ENCODE measurements at places on chromosomes 4 and X.
A peak's percentile ranks its signal among the peaks of the same experiment; 100 is the strongest.

DNA sequence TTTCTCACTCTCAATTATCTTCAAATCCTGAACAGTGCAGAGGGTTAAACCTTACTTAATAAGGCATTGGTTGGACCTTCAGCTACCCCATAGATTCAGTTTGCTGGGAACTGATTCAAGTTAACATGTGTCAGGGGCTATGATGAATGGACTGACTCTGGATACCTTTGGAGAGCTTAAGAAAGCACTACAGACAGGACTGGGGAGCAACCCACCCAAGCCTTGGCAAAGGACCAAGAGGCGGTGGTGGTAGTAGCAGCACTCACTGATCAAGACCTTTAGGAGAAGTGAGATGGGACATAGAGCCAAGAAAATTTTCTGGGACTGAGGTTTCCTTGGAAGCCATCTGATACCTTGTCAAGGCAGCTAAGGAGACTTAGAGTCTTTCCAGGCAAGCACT is 43.0 kb upstream of the TAPT1 start:
- DNase-seq = no peak

DNA sequence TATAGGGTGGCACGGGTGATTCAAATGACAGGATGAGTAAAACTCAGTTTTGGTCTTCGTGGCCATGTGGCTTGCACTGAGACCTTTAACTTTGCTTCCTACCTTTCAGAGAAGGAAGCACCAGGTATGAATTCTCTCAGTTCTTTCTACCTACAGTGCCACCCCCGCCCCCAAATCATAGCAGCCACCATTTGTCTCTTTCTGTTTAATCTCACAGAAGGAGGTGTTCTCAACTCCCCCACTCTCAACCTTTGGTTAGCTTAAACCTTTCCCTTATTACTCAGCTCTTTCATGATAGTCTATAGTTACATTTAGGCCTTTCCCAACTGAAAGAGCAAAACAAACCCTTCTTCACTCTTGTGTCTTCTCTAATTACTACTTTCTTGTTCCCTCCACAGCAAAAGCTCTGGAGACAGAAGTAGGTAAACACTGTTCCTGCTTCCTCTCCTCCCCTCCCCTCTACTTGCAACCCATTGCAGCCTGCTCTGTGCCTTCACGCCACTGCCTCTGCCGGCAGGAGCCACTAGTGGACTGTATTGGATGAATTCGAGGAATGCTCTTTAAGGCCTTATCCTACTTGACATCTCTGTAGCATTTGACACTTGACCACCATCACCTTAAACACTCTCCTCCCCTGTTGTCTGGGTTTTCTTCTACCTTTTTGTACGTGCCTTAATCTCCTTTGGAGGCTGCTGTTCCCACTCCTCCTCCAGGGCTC is 123.7 kb downstream of the AFF1 start:
- DNase-seq = no peak

GRCh38 chr4:26233350-26233749 is 87.5 kb upstream of the RBPJ start:
- DNase-seq = no peak

- DNase-seq = no peak
These were observed 7.3 kb upstream of the MAGEE1 start for GRCh38 chrX:76420237-76420636.

DNA sequence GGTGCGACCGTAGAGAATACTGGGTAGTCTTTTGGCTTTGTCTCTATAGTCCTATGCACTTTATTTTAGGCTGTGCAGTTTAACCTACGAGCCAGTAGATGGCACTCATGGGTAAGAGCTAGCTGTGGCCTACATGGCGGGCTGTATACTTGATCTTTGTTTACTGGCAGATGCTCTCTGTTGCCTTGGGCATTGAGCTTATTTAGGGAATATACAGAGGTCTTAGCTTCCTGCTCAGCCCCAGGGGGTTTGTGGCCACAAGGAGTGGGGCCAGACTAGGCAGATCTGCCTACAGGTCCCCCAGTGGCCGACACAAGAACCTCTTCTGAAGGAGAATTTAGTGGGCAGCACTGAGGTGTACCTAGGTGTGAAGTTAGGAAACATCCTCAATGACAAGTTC is 227.6 kb upstream of the HDX start:
- no peak for DNase-seq

GRCh38 chrX:1524874-1525582 is 12.0 kb downstream of the P2RY8 start:
- DNase-seq = no peak

DNA sequence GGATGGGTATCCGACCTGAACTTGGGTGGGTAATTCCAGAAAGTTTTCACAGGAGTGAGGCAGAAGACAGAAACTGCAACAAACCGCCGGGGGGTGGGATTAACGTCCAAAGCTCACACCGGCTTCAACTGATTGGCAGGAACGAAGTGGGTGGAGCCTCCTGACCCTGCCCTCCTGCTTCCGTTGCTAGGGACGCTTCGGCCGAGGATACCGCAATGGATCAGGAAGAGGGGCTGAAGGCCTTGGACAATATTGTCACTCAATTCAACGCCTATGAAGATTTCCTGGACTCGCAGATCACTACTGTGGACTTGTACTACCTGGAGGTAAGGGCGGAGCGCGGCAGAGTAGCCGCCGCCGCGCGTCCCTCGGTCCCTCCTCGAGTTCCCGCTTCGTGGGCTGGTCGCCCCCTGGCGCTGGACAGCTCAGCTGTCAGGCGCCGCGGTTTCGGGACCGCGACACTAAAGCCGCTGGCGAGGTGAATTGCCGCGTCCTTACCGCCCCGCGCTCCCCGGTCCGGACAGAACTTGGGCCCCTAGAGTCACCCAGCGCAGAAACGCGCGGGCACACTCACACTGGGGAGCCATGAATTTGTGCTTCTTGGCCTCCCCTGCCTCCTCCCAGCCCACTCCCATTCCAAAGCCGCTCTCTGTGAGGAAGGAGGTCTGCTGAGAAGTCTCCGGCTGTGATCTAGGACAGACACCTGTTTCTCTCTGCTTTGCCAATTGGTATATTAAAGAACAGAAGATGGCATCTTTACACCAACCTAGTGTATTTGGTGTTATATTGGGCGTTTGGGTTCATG is at the start of gene CFAP299:
Gene CFAP299, plus strand, starts transcription at position 177 of the 805 bp plus-strand sequence.
- peak; percentile 78 for DNase-seq

DNA sequence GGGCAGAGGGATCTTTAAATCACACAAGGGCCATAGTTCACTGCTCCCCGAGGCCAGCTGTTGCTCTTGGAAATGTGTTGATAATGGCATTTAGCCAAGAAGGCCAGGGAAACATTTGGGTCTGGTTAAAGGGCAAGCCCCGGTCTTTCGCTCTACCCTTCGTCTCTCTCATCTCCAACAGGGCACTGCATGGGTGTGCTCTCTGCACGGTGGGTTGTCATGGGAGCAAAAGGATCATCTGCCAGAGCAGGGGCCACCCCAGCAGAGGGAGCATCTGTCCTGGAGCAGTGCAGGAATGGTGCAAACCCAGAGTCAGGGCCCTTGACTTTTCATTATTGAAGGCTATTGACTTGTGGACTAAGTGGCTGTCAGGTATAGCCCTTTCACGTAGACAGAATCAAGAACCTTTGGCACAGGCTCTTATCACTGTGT is 22.7 kb upstream of the PGRMC2 start:
- no peak for DNase-seq

GRCh38 chr4:81565142-81565870 is 93.6 kb upstream of the RASGEF1B start:
- DNase-seq = no peak

DNA sequence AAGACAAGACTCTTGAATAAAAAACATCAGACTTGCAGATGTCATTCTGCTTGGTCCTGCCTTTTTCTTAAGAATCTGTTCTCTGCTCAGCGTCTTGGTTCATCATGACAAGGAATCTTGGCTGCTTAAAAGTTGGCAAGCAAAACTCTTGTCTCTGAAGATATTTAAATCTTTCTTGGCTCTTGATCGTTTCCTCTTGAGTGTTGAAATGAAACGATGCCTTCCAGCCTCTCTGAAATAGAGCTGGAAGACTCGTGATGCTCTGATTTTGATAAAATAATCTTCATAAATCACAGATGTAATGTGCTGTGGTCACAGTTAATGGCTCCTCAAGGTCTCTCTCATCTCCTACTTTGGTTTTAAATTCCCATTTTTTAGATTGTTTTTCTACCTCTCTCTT is 39.9 kb upstream of the TMEM192 start:
- no peak for DNase-seq

DNA sequence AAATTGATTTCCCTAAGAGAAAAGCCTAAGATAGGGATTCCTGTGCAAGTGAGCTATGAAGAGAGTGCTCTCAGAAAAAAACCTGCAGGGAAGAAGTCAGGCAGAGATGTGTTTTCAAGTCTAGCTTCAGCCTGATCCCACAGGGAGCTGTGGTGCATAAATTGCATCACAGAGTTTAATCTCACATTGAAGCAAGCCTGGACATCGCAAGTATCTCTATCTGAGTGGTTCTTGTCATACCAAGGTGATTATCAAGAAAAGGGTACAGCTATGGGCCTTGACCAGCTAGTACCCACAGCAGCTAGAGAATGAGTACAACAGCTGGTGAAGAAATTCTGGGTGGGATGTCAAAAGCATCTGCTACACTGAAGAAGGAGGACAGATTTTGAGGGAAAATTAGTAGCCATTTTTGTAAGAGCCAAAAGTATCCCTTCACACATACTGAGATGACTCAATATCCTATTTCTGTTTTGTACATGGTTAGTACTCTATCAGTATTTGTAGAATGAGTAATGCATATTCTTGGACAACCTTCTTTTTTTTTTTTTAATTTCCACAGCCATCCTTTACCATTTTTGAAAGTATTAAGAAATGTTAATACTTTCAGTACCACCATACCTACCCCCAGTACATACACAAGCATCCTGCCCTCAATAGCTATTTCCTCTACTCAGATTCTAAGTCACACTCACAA is 708.9 kb downstream of the IL1RAPL1 start:
- no peak for DNase-seq

DNA sequence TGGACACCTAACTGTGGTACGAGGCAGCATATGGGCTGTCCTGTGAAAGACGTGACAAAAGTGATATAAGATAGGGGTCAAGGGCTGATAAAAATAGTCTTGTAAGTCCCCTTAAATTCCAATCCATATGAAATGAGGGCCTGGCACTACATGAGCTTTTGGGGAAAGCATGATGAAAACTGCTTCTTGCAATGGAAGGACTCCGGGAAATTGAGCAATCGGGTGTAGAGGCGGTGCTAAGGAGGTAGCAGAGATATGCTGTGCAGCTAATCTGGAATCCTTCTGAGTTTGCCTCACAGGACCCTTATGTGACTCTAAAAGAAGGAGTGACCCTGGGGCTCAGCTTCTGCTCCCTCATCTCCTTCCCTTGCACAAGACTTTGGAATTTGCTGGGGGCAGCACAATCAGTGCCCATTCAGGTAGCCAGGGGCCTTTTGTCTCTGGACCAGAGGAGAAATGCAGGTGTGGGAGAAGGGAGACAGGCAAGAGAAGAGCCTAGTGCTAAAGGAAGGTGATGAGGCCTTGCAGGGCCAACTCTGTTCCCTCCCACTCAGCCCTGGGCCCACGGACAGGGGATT is 12.8 kb downstream of the CLDN2 start:
- no peak for DNase-seq

- no peak for DNase-seq
These were observed 736.5 kb upstream of the FTHL17 start for GRCh38 chrX:31808357-31808756.

GRCh38 chr4:36046026-36046425 is 198.3 kb downstream of the ARAP2 start:
- no peak for DNase-seq

DNA sequence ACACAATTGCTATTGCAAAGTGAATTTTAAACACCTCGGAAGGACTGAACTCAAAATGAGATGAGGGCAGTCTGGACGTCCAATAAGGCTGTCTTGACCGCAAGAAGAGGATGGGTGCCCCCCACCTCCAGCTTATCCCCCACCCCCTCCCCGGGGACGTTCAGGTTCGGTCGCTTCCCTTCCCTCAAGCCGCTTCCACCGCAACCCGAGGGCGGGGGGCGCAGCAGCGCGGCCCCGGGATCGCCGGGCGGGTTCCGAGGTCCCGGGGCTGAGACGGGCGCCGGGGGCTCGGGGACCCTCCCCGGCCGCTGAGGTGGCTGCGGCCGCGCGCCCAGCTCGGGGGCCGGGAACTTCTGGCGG is 480 bp downstream of the USP46 start:
- DNase-seq = no peak

- no peak for DNase-seq
These were observed 109.8 kb downstream of the NYX start for GRCh38 chrX:41556958-41557357.

DNA sequence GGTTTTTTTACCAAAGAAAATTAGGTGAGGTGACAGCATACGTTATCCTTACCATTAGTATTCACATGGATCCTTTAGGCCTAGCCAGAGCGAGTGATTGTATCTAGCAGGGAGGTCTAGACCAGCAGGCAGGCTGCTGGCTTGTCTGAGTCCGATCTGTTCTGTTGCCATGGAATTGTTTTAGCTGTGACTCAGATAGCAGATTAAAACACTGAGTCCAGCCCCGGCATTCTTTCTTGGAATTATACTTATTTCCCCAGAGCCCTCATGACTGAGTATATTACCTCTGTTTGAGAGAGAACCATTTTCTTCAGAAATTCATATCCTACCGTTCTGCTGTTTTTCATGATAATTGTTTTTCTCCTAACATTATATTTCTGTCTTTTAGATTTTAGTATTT is 37.4 kb downstream of the OCRL start:
- DNase-seq = peak; percentile 72

- no peak for DNase-seq
These were observed 4.2 kb downstream of the LETM1 start for GRCh38 chr4:1851575-1852410.
